C1 segment of cervical spinal cord (tissue), 14 donors: ENCODE measurements at places on chromosomes 1 and 21.

DNA sequence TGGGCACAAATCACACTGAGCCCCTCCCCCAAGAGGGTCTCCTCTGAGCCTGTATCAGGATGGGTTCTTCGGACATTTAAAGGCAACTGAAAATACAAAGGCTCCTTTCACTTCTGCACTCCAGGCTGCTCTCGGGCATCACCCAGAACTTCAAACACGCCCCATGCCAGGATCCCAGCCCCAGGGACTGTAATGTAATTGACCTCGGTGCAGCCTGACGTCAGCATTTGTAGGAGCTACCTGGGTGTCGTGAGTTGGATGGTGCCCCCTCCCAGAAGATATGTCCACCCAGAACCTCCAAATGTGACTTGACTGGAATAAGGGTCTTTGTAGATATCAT, 95.2 kb downstream of the PSMG1 start:
- DNase-seq = no peak

DNA sequence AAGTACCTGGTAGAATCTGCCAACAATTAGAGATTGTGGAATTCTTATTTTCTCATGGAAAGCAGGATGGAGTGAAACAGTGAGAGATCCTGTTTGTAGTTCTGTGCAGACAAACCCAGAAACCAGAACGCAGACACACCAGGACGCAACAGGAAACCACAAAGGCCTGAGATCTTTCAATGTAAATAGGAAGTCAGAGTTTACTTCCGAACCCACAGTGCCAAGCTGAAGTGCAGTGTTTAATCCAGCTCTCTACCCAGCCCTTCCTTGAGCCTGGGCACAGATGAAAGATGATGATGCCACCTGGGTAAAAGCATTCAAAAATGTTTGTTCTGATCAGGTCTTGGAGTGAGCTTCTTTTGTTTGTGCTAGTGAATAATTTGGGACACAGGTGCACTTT, 244.2 kb upstream of the HOOK1 start:
- DNase-seq = no peak

GRCh38 chr21:14814991-14815390, 249.8 kb downstream of the NRIP1 start:
- DNase-seq = no peak

DNA sequence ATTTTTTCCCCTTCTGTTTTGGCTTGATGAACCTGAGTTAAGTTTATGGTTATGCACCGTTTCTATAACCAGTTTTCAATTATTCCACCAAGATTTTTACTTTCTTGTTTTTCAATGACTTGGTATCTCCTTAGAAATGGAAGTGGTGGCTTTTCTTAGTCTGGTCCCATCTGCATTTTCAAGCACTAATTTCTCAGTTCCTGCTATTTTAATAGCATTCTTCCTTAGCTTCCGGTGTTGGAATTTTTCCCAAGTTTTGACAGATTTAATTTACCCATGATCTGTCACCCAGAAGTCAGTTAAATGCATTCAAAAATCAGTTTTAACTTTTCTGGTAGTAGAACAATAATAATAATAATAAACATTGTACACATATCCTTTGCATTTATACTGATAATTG, 184.6 kb upstream of the OLFM3 start:
- no peak for DNase-seq

DNA sequence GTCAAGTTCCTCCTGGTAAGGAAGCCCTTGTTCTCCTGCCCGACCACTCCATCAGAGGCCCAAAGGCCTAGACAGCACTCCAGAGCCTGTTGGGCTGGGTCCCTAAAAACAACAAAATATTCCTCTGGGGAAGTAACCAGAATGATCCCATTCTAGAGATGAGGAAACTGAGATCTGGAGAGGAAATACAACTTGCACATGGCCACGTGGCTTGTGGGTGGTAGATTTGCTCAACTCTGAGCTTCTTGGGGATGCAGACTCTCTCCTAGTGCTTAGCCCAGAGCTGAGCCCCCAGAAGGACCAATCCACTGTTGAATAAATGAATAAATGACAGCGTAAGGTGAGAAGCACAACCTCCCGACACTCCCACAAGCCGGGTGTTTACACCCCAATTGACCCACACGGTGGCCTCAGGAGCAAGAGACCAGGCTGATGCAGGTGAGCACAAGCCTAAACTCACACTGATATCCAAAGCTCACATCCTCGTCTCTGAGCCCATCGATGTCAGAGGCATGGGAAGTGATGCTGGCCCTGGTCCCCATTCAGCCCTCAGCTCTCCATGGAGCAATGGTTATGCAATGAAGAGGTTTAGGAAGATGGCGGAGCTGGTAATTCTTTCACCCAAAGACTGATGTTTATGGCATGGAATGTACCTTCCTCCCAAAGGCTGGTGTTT, 172.5 kb upstream of the EDN2 start:
- no peak for DNase-seq

DNA sequence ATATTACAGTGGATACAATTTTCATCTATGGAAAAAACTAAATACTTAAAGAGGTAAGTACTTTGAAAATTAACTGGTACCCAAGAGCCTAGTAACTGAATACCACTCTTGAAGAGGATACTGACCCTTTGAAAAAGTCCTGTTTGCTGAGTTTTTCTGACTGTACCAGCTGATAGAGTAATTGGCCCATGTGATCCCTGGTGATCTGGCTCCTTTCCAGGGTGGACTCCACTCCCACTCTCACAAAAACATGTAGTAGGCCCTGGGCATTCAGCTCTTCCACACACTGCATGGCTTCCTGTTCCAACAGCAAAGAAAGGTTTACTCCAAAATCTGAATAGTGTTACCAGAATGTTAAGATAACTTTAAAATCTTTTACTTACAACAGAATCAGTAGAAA, 53.6 kb upstream of the HP1BP3 start:
- no peak for DNase-seq

GRCh38 chr1:66380452-66381212, 153.3 kb upstream of the SGIP1 start:
- DNase-seq = no peak

- DNase-seq = no peak
These were observed 84.6 kb downstream of the LAMC2 start for GRCh38 chr1:183270541-183271141.

DNA sequence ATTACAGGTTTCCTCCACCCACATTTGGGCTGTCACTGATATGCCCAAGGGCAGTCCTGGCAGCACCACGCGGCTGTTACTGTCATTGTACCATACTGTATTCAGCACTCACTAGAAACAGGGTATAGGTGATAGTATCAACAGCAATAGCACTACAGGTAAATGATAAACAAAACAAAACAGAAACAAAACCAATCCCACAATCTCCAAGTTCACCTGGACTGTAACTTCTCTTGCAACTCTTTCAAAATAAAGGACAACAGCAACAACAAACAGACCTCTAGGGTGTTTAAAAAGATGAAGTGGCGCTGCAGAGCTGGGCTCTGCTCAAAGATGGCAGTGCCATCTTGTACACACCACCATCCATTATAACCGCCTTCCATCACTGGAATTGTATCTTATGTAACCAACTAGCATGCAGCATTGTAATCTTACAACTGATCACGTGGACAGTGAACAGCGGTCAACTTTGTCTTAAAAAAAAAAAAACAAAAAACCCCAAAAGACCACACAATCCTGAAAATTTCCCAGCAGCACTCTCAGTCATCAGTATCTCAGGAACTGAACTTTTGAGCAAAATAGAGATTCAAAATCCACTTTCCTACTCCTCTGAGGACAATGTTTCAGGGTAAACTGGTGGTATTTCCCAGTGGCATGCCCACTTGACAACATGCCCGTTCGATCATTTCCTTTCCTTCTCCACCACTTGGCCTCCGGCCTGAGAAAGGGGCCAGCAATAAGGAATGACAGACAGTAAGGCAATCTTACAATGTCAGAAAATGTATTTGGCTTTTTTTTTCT, 3.8 kb downstream of the IRF2BP2 start:
- no peak for DNase-seq

DNA sequence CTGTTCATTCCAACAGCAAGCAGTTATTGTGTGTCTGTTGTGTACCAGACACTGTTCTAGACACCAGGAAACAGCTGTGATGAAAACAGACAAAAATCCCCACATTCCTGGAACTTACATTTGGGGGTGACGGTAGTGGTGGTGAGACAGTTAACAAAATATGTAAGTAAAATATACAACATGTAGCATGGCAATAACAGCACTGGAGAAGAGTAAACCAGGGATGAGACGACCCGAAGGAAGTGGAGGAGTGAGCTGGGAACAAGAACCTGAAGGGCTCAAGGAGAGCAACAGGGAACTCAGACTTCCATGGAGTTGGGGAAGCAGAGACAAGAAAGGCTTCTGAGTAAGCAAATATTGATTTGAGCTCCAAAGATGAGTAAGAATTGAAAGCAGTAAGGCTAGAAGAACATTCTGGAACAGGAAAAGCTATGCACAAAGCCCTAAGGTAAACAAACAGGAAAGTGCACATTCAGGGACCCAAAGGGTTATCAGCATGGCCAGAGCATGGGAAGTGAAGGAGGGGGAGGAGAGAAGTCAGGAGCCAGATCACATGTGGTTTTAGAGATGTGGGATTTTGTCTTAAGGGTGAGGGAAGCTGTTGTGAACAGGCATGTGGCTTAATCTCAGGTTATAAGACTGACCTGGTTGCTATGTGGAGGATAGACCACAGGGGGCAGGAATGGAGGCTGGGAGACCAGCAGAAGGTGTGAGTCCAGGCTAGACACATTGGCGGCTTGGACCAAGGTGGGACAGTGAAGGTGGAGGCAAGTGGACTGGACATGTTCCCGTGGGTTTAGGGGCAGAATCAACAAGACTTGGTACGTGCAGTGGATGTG, 7.3 kb downstream of the CSF1 start:
- DNase-seq = no peak

DNA sequence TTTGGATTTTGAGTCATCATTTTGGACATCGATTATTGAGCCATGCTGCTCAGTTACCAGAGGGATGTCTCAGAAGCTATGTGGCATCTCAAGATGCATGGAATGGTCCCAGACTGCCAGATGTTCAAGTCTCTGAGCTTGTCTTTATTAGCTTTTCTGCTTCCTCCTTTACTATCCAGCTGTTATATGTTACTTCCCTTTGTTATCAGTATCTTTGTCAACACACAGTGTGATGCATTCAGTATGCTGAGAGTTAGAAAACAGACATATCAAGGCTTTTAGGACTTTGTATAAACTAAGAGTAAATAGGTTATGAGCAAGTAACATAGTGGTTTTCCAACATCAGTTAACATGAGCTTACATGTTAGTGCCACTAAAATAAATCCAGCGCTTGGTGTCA, 474.5 kb downstream of the DSCAM start:
- no peak for DNase-seq

GRCh38 chr1:218817691-218818465, 355.8 kb upstream of the LYPLAL1 start:
- no peak for DNase-seq

DNA sequence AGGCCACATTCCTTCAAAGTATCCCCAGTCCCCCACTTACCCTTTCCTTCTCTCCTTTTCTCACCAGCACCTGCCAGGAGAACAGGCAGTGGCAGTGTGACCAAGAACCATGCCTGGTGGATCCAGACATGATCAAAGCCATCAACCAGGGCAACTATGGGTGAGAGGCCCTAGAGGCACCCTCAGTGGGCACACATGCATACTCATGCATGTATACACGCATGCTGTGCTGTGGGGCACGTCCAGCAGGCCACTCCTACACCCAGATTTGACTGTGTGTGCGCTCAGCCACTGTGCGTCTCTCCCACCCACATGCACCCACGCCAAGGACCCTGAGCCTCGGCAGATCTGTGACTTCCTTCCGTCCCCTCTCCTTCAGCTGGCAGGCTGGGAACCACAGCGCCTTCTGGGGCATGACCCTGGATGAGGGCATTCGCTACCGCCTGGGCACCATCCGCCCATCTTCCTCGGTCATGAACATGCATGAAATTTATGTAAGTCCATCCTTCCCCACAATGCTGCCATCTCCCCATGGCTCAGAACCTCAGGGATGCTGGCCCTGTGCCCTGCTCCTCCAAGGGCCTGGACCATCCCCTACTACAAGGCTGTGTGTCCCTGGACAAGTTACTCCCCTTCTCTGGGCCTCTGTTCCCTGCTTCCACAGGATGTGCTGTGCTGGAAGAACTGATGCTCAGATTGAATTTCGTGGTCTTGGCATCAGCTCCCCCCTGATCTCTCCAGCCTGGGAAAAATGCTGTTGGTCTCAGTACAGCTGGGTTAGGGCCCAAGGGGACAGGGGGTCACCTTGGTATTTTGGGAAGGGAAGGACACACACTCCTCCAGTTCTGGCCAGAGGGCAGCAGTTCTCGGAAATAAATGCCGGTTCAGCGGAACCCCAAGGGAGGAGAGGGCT, 7.0 kb downstream of the TINAGL1 start:
- DNase-seq = no peak

DNA sequence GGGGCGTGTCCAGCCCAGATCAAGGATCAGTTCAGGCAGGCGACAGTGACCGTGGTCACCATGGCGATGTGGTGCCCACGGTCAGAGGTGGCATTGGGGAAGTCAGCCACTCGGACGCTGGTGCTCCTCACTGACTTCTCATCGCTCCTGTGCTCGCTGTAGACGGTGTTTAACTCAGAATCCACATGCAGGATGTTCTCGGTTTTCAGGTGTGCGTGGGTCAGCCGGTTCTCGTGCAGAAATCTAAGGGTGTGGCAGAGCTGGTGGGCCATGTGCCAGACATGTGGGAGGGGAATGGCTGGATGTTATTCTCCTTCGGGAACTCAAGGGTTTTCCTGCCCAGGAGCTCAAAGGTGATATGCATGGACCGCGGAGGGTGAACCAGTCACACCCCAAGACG, 11.7 kb downstream of the OR2AJ1 start:
- no peak for DNase-seq

GRCh38 chr1:170284512-170284911, 138.8 kb downstream of the NTMT2 start:
- DNase-seq = no peak

DNA sequence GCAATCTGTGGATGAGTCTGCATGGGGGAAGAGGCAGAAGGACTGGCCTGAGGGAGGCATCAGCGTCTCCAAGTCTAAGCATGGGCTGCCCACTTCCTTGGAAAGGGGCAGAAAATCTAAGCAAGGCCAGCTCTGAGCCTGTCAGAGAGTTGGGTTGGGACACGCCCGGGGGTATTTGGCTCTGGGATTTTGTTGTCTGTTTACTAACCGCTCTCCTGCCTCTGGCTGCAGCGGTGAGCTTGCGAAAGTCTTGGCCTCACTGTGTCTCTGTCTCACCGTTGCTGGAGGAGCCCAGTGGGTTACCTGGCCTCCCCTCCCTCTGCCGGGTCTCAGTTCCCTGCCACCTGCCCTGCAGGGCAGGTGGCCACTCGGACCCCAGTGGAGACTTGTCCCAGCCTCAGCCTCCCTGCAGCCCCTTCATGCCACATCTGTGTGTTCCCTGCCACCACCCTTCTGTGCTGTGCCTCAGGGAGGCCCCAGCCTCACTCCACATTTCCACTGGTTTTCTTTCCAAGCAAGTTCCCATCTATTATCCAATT, 33.7 kb downstream of the EDN2 start:
- DNase-seq = no peak
